ENCODE measurements at places on chromosomes 11 and 22. TPM values are rescaled to one million over a fixed set of nuclear protein-coding genes. Genes with fewer than 3 reads are reported as not detected.

The CARNS1 gene
- total RNA-seq: 0.29 TPM

The GRAMD1B gene
- total RNA-seq: 45.0 TPM

The PKDREJ gene
- not detected for total RNA-seq

The TTC12 gene
- total RNA-seq: 5.0 TPM

The OR10D3 gene
- not detected for total RNA-seq

The INS gene
- total RNA-seq: not detected

The JAM3 gene
- 4.0 TPM for total RNA-seq

The BIRC3 gene
- 29.8 TPM for total RNA-seq

The SLC22A6 gene
- not detected for total RNA-seq

The CDC45 gene
- total RNA-seq: 25.9 TPM

The ELF5 gene
- total RNA-seq: not detected

The UPB1 gene
- total RNA-seq: not detected

The APOL6 gene
- 2.1 TPM for total RNA-seq

The MMP27 gene
- not detected for total RNA-seq

The OTOG gene
- total RNA-seq: not detected

The RAG2 gene
- not detected for total RNA-seq

The CHADL gene
- total RNA-seq: not detected

The PGR gene
- total RNA-seq: not detected

The SLCO2B1 gene
- total RNA-seq: 4.2 TPM

The CNGA4 gene
- 0.03 TPM for total RNA-seq

The IGLL1 gene
- total RNA-seq: not detected

The SLC22A12 gene
- not detected for total RNA-seq

The MB gene
- 6.7 TPM for total RNA-seq

The NFAM1 gene
- not detected for total RNA-seq
